ENCODE measurements at places on chromosomes 16 and 17.

DNA sequence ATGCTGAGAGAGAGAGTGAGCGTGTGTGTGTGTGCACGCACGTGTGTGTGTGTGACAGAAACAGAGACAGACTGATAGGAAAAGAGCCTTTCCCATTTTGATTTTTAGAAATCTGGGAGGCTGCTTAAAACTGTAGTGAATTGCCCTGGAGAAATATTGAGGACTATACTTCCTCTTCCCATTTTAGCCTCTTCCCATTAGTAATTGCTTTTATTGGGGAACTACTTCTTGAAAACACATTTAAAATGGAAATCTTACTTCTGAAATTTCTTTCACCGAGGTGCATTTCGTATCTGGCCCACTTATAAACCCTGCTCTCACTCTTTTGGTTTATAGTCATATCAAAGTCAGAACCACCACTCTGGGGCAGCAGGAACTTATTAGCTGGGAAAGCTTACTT lies 47.1 kb downstream of the NUP93 start:
- DNase-seq: no peak

DNA sequence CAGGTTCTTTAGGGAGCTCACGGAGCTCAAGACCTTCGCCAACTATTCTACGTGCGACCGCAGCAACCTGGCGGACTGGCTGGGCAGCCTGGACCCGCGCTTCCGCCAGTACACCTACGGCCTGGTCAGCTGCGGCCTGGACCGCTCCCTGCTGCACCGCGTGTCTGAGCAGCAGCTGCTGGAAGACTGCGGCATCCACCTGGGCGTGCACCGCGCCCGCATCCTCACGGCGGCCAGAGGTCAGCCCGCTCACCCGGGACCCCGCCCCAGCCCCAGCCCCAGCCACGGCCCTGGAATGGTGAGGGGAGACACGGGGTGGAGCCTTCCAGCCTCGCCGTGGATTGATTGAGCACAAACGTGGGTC lies 13.5 kb downstream of the SARM1 start:
- DNase-seq: no peak

GRCh38 chr17:39209317-39210092 lies 9.4 kb downstream of the RPL19 start:
- no peak for DNase-seq

GRCh38 chr16:89484923-89485679 lies 5.3 kb downstream of the ANKRD11 start:
- no peak for DNase-seq

DNA sequence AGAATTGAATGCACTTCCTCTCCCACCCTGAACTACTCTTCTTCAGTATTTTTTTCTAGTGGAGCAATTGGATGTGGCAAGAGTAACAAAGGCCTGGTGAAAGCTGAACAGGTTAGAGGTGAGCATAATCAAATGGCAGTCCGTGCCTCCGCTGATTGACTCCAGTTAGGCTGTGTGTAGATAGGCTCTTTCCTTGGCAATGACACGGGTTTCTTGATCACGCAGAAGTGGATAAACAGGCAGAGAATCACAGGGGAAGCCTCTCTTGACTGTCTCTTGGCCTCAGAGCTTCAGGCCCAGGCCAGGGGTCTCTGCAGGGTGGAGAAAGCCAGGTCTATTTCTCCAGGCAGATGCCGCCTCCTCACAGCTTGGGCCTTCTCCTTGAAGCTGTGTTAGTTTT lies 4.2 kb downstream of the CD300LB start:
- no peak for DNase-seq

GRCh38 chr16:87765473-87765775 lies 362 bp downstream of the KLHDC4 start:
- DNase-seq: no peak

- DNase-seq: no peak
These were observed 55.3 kb downstream of the NUP88 start for GRCh38 chr17:5364156-5364555.

DNA sequence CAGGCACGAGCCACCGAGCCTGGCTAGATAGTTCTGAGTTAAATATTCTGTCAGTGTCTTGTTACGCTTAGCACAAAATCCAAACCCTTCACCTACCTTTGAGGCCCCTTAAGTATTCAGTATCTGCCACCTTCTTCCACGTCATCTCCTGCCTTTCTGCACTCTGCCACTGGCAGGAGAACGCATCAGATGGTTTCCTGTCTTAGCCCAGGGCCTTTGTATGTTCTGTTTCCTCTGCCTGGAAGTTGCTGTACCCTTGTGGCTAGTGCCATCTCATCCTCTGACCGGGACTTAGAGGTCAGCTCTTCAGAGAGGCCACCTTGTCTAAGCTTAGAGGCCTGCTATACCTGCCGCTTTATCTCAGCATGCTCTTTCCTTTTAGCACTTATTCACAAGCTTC lies 67.5 kb upstream of the LGALS9 start:
- DNase-seq: no peak

GRCh38 chr17:45371414-45372324 lies 54.8 kb upstream of the MAP3K14 start:
- DNase-seq: peak; percentile 84

DNA sequence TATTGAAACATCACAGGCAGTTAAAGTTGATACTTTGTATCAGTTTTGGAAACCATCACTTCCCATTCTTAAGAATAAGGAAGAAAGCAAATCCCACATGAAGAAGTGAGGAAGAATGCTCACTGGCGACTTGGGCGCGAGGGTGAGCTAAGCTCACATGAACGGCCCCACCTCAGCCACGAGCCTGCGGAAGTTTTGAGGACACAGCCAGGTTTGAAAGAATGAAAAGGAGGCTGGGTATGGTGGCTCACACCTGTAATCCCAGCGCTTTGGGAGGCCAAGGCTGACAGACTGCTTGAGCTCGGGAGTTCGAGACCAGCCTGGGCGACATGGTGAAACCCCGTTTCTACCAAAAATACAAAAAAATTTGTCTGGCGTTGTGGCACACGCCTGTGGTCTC lies 110.3 kb upstream of the CHMP6 start:
- DNase-seq: no peak

DNA sequence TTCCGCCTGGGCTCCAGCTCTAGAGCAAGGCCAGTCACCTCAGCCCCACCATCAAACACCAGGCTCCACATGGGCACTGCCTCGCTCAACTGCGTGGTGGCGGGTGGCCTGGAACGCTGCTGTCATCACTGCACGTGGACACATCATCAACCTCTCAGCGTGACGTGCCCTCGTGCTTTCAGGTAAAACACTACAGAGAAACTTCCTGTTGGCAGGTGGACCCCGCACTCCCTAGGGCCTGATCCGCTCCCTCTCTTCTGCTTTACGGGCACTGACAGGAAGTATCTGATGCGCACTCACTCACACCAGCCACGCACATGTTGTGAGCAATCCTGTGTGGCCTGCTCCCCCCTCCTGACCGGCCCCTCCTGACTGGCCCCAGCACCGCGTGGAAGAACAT lies 87.4 kb downstream of the ANKRD11 start:
- DNase-seq: no peak

DNA sequence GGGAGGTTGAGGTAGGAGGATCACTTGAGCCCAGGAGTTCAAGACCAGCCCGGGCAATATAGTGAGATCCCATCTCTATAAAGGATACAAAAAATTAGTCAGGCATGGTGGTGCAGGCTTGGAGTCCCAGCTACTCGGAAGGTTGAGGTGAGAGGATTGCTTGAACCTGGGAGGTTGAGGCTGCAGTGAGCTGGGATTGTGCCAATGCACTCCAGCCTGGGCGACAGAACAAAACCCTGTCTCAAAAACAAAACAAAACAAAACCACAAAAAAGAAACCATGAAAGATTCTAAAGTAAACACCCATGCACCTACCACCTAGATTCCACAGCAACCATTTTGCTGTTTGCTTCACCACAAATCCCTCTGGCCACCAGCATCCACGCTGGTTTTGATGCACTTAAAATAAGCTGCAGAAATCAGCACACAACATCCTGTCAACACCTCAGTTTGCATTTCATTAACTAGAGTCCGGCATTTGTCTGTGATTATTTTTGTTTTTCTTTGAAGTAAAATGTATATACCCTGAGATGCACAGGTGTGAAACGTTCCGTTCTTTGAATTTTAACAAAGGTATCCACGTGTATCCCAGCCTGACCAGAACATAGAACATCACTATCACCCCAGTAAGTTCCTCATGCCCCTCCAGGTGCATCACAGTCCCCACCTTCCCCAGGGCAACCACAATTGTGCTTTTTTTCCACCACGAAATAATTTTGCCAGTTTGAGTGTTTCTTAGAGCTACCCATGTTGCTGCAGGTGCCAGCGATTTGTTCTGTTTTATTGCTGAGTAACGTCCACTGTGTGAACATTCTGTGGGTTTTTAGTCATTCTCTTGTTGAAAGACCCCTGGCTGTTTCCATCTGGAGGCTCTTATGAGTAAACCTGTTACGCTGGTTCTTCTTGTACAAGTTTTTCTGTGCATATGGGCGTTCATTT lies 191.5 kb downstream of the SEC14L1 start:
- DNase-seq: no peak

DNA sequence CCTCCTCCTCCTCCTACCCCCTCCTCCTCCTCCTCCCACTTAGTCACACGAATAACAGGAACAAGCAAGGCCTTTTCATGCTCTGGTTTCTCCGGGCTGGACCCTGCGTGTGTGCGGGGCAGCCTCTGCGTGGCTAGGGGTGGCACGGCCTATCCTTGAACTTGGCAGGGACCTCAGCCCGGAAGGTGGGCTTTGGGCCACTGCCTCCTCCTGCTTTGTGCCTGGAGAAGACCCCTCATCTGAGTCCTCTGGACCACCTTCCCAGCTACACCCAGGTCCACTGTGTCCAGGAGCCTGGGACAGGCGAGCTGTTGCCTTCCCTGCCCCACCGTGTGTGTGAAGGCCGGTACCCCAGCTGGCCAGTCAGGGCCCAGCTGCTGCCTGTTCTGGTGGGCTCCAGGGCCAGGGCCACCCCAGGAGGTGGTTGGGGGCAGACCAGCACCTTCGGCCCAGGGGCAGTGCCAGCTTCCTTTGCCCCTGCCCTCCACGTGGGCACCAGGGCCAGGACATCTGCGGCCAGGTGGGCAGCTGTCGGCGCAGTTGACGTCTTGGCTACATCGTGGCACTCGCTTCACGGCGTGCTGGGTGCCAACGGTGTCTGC lies 35.4 kb downstream of the GINS2 start:
- DNase-seq: no peak

DNA sequence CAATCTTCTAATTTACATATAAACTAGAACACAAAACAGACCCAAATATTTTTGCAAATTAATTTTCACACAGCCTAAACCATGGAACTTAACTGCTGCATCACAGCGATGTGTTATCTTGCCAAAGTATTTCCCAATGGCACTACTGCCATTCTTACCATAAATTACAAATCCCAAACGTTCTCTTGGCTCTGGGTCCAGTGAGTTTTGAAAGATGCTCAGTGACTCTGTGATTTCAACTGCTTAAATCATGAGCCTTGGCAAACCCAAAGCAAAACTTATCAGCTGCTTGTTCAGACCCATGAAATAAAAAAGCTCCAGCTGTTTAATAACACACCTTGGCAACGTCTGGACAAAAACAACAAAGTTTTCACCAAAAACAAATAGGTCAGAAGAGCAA lies 223.0 kb downstream of the CA10 start:
- DNase-seq: no peak

- DNase-seq: peak; percentile 54
These were observed 308.4 kb downstream of the ZFHX3 start for GRCh38 chr16:72739577-72739976.

- DNase-seq: no peak
These were observed 62.0 kb upstream of the MARCHF10 start for GRCh38 chr17:62870030-62870541.

- DNase-seq: no peak
These were observed 175.5 kb downstream of the LGALS9B start for GRCh38 chr17:20291853-20292252.

- DNase-seq: no peak
These were observed 361.5 kb downstream of the SNX29 start for GRCh38 chr16:12337871-12338655.

DNA sequence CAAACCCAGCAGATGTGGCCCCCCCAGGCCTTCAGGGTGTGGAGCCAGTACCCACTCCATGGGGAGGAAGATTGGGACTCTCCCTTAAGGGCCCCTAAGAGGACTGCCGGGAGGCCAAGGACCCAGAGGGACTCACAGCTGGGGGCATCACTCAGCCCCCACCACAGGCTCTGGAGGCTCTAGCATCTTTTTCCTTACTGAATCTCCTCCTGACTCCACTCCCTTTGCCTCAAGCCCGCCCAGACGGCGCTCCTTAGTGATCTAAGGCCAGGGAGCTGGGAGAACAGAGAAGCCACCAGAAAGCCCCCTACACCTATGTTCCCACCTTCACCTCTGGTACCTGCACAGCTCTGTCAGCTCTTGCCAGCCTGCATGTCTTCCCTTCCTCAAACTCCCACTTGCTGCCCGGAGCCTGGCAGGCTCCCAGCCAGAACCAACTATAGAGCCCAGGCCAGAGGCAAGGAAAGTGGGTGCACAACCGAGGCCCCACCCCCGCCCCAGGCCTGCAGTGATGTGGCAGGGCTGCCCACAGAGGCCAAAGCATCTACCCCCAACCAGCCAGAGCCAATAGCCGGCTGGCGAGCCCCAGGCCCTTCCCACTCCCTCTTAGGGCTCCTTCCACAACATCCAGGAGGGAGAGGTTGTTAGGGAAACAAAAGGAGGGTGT lies 22.3 kb upstream of the MPO start:
- no peak for DNase-seq

GRCh38 chr17:75261336-75262111 lies at the start of the genes GGA3 and MRPS7:
Gene GGA3 (minus strand): TSS chr17:75261606. CDS start chr17:75261587, 19 bp downstream.
Gene MRPS7 (plus strand): TSS chr17:75261879. CDS start chr17:75261901, 22 bp downstream.
- DNase-seq: no peak

DNA sequence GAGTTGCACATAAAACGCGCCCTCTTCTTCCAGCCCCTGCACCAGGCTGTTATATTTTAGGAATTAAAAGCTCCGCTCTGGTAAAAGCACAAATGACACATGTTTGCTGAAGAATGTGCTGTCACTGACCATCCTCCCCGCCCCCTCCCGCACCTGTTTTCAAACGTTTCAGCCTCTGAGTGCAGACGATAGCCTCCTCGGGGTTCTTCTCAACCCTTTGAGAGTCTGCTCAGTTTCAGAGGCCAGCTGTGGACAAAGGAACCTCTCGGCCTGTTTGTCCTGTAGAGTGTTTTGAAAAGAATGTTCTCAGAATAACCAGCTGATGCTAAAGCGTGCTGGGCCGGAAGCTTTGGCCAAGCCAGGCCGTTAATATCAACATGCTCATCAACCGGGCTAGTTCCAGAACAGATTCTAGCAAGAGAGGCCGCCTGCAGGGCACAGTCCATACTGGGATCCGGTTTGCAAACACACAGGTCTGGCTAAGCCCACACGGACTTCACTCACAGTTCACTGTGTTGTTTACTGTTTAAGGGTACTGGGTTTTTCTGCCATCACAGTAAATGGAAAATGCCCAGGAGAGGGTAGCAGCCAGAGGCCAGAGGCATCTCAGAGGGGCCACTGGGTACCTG lies 6.4 kb upstream of the CACNG4 start:
- no peak for DNase-seq

- no peak for DNase-seq
These were observed 59.7 kb downstream of the SHISA6 start for GRCh38 chr17:11300738-11301137.

GRCh38 chr16:48014349-48015135 lies 141.3 kb downstream of the ABCC12 start:
- DNase-seq: no peak

Measured in retinal pigment epithelial cell (primary cell).